WTC11 (cell line): ENCODE measurements at places on chromosomes 16 and 17. TPM values are rescaled to one million over a fixed set of nuclear protein-coding genes. Genes with fewer than 3 reads are reported as not detected.

DNA sequence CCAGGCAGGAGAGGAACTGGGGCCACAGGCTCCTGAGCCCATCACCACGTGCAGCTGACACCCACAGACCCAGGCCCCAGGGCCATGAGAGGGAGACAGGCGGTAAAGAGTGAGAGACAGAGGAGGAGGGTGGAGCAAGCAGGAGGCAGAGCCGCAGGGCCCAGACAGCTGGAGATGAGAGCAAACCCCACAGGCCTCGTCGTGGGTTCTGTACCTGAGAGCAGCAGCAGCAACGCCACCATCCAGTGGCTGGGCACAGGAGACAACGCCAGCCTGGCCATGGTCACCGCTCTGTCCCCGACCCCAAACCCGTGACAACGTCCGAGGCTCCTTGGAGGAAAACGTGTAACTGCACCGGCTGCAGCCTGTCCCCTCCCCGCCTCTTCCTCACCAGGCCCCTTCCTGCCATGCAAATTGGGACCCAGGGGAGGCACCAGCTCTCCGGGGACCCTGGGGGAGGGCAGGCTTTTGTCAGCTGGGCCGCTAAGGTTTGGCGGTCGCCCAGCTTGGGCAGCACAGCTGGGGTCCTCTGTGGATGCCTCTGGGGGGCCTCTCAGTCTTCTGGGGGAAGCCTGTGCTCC is at the start of gene CD79B:
CD79B (minus strand) TSS at position 351 of the 581 bp plus-strand sequence; CDS start at position 281, 70 bp downstream.
- no peak for DNase-seq

- peak; percentile 88 for DNase-seq
Observed at GRCh38 chr16:67883872-67884261, 818 bp upstream of the NRN1L start.

DNA sequence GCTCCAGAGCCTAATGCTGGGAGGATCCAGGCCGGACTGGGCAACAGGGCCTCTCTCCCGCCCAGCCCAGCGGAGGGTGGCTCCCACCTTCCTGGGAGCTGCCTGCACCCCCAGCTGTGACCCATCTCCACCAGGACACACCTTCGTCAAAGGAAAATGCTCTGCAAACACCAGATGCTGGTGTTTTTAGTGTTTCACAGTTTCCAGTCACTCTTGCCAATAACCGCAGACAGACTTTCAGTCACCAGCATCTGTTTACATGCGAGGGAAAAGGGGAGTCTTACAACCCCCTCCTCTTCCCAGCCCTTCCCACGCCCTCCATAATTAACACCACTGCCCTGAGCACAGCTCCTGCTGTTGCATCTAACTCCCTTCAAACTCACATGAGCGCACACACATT is 25.3 kb downstream of the KLHDC4 start:
- no peak for DNase-seq

The FA2H gene
- total RNA-seq = 6.0 to 10.9 TPM (median 6.6 TPM) in 3 replicates

- no peak for DNase-seq
Observed at GRCh38 chr16:67349172-67349571, 22.6 kb downstream of the LRRC36 start.

DNA sequence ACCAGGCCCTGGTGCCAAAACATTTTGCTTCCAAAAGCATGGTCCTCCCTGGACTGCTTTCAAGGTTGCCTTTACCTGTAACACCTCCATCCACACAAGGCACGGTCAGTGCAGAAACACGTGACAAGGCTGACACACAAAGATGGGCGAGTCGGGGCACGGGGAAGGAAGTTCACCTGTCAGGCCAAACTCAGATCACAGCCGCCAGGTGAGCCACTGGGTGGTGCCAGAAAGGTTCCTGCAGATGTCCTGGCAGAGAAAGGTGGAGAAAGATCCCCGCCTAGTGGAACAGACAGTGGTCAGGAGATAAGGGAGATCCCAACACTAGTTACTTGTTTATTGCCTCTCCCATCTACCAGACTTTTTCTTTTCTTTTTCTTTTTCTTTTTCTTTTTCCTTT is 155.3 kb downstream of the AIPL1 start:
- peak; percentile 81 for DNase-seq

The RAMP2 gene
- total RNA-seq = 10.9 to 13.1 TPM (median 11.6 TPM) in 3 replicates

DNA sequence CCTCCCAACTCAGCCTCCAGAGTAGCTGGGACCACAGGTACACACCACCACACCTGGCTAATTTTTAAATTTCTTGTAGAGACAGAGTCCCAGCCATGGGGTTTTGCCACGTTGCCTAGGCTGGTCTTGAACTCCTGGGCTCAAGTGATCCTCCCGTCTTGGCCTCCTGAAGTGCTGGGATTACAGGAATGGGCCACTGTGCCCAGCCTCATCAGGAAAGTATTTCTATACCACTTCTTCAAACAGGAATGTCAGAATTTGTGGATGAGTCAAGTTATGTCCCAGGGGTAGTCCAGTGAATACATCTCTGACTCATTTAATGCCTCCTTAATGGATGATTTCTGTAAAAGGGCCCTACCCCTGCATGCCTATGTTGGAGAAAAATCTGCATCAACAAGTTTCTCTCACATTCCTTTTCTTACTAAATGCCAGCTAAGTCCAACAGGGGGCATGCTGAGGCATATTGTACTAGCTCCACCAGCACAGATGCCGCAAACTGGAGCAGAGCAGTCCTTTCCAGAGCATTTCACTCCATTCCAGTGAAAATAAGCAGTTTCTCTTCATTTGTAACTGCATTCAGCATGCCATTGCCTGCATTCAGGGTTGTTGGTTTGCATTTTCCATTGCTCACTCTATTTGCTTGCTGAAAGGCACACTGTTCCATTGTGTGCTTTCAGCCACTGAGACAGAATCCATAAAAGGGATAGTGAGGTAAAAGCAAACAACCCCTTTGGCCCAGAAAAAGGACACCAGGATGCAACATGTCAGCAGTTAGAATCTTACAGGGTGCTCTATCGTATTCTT is 5.3 kb upstream of the CAVIN1 start:
- peak; percentile 59 for DNase-seq

- DNase-seq = no peak
Observed at GRCh38 chr17:4144422-4144747, 1.4 kb downstream of the CYB5D2 start.

DNA sequence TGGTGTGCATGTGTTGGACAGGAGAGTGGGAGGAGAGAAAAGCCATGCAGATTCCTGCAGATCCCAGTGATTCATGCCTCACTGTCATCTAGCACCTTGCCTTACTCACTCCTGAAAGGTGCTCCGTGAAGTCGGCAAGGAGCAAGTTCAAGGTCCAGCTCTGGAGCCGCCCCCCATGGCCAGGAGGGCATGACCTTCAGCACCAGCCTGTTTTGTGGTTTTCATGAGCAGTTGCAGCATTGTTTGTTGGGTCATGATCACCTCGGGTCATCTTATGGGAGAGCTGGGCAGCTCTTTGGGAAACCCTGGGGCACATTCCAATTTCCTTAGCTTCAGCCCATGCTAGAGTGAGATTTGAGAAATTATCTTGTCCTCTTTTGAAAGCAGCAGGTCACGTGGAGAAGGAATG is 137.5 kb upstream of the IRX3 start:
- no peak for DNase-seq

The CFAP119 gene
- total RNA-seq = 4.6 to 6.6 TPM (median 6.2 TPM) in 3 replicates

DNA sequence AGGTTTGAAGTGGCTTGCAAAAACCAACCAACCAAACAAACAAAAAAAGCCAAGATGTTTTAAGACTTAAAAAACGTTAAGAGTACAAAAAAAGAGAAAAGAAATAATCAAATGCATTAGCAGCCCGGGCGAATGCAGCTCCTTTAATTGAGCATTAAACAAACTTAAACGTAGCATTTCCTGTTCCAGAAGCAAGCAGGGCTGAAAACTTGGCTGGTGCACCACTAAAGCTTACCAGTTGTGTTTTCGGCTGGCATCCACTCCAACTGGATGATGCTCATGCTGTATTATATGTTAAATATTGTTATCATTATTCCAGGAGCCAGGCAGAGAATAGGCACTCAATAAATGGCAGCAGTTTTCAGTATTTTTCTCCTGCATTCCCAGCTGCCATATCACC is 45.1 kb downstream of the IRX6 start:
- DNase-seq = no peak

The KRT39 gene
- not detected in 3 replicates for total RNA-seq

- no peak for DNase-seq
Observed at GRCh38 chr16:86725401-86725800, 147.1 kb downstream of the FOXL1 start.

The CHST5 gene
- total RNA-seq = 0.71 to 0.89 TPM in 2 of 3 replicates, not detected in the other

DNA sequence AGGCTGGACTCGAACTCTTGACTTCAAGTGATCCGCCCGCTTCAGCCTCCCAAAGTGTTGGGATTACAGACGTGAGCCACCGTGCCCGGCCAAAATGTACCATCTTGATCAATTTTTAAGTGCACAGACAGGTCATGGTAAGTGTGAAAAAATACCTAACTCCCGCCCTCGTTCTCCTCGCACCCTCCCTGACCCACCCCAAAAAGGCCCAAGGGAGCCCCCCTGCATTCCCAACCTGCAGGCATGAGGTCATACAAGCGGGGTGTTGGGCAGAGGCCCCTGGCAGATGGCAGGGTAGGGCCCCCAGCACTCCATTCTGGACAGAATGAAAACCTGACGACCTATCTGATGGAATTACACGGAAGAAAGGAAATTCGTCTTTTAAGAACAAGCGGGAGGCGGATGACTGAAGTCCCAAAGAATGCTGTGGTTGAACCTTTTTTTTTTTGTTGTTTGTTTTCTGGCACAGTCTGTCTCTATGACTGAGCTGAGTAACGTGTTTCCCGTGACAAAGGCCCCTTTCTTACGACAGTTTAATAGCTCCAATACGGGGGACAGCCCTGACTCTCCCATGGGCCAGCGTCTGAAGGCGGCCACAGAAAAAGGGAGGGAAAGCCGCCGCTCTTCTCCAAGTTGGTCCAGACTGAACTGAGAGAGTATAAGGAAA is 376.4 kb downstream of the SLC39A11 start:
- DNase-seq = no peak

DNA sequence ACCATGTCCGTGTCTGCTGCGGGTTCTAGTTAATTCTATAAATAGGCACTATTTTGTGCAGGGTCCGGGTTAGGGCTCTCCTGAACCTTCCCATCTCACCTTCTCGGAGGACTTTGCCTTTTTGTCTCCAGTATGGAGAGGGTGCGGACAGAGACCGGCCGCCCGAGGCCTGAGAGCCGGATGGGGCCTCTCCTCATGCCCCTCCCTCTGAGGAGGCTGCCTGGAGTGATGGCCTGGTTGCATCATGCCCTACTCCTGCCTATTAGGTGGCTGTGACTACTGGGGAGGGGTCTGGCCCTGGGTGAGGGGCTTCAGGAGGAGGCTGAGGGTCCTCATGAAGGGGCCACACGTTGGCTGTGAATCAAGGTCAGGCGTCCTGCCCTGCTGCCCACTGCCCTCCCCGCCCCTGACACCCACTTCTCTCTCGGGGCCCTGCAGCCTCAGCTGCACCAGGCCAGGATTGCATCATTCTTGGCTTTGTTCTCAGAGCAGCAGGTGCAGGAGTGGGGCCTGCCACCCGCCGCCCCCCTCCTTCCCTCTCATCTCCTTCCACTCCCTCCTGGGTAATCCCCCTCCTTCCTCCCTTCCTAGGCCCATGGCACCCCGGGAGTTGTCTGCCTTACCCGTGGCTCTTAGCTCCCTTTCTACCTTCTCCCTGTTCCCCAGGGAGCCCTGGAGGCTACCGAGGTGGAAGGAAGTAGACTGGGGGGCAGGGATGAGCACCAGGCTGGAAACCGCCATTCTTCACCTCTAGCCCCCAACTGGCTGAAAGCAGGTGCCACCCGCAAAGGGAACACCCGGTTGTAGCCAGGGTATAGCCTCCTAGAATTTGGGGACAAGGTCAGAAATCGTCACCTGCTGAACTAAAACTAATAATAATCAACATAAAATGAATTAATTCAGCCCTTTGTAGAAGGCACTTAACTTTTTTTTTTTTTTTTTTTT is 12.7 kb upstream of the ARHGAP23 start:
- DNase-seq = peak; percentile 69

DNA sequence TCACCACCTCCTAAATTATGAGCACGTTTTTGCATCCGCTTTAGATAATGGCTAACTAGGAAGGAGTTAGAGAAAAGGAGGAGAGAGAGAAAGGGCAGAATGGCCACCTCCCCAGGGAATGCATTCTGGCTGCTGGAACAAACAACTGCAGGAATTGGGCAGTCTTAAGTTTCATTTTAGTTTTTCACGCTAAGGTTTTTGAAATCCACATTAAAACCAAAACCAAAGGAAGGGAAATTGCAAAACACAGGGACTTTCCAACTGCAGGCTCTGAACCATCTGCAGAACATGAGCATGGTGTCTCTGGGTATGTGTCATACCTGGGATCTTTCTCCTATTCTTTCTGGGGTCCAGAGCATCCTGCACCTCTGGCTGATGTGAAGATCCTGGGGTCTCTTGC is 12.1 kb upstream of the CCL8 start:
- no peak for DNase-seq

- no peak for DNase-seq
Observed at GRCh38 chr17:33689725-33690124, 396.6 kb upstream of the ASIC2 start.

- DNase-seq = peak; percentile 89
Observed at GRCh38 chr16:58684354-58685083, at the start of gene SLC38A7. TSS of gene SLC38A7 (minus strand) at chr16:58684770. CDS start at chr16:58680126, 4,644 bp downstream.

DNA sequence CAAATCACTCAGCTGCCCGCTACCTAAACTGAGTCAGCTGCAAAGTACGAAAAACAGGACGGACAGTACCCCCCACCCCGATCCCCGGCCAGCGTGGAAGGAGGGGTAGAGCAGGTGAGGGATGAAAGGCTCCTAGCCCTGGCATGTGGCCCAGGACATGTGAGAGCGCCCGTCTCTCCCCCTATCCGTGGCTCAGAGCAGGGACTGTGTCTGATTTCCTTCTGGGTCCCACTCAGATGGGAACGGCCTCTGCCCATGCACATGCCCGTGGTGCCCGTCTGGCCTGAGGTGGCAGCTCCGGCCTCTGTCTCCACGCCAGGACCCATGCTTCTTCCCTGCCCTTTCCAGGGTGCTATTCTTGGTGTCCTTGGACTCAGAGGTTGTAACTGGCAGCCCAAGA is 30.2 kb upstream of the RASD1 start:
- DNase-seq = no peak

DNA sequence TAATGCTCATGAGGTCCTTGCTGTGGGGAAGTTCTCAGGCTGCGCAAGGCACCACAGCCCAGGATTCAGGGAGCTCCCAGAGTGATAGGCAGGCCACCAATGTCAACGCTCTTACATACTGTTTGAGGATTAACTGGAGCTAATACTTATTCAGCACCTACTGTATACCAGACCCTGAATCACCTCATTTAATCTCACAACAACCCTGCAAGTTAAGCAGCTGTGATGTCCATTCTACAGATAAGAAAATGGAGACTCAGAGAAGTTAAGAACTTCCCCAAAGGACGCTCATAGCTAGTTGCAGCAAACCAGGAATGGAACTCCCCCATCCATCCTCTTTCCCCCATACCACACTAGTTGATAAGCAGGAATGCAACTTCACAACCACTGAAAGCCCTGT is 25.5 kb upstream of the CCR7 start:
- DNase-seq = no peak
